ENCODE measurements at places on chromosomes 3 and 15.
A peak's percentile ranks its signal among the peaks of the same experiment; 100 is the strongest.

GRCh38 chr15:65856821-65857455 is 12.4 kb upstream of the RAB11A start:
- DNase-seq, result peak; percentile 64

- DNase-seq, result no peak
These were observed 7.2 kb downstream of the SEMA4B start for GRCh38 chr15:90208356-90208755.

- no peak for DNase-seq
These were observed 113.2 kb downstream of the PPP2R3A start for GRCh38 chr3:136078421-136079364.

- DNase-seq, result no peak
These were observed 439.0 kb upstream of the ADAMTS9 start for GRCh38 chr3:65126527-65127410.

DNA sequence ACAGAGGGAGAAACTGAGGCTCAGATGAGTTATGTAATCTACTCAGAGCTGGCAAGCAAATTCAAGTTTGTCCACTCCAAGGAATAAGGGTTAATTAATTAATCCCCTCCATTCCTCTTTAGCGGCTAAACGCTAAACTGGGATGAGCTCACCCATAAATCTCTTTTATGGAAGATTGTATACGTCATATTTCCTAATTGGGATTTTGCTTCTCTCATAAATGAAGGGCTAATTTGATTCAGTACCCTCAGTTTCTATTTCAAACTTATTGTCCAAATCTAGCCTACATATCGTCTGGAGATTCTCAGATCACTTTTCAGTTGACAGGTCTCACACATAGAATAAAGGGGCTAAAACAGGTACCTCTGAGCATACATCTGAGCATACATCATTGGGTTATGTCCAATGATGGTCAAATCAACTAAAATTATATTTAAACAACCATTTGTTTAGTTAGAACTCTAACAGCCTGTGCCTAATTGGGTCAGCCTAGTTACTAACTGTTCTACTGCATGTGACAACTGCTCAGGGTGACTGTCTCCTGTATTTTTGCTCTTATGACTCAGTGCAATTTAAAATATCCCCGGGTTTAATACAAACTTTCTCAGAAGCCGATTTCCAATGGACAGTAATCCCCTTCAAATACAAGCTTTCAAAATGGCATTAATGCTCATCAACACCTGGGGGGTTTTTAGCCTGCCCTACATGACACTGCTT is 57.6 kb upstream of the PLXND1 start:
- no peak for DNase-seq

DNA sequence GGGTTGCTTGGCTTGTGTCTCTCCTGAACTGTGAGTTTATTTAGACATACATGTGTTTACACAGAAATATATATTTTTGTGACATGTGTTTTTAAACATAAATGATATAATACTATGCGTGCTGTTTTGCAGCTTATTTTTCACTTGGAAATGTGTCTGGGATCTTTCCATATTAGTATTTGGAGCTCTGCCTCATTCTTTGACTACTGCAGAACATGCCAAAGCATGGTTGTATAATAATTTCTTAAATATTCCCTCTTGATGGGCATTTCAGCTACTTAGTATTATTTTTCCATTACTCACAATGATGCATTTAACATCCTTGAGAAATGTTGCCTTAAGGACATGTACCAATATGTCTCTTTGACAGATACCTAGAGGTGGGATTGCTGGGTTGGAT is 19.5 kb downstream of the ANAPC13 start:
- no peak for DNase-seq

GRCh38 chr15:74340150-74340549 is 27.3 kb downstream of the CYP11A1 start:
- no peak for DNase-seq

- no peak for DNase-seq
These were observed 151.6 kb downstream of the SERPINI1 start for GRCh38 chr3:167887096-167887495.

DNA sequence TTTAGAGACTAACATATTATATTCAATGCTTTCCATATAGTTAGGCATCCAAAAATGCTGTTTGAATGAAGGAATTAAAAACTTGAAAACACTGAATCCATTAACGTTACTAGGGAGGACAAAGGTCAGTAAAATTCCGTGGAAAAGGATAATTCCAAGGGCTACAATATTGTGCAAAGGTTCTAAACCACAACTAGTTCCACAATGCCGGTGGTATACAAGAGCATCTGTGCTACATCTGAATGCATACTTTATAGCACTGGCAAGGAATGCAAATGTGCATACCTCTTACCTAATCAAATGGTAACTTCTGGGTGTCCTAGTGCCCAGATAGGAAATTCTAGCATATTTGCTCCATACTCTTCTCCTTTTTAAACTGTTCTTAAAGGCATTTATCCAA is 2.2 kb downstream of the ICE2 start:
- DNase-seq, result no peak

- no peak for DNase-seq
These were observed 45.4 kb upstream of the DLG1 start for GRCh38 chr3:197343656-197344408.

GRCh38 chr3:160006282-160007163 is 17.9 kb downstream of the IL12A start:
- peak; percentile 75 for DNase-seq

GRCh38 chr3:65658401-65658800 is 380.3 kb downstream of the MAGI1 start:
- DNase-seq, result no peak

GRCh38 chr3:13133471-13133981 is 60.3 kb upstream of the IQSEC1 start:
- DNase-seq, result no peak

DNA sequence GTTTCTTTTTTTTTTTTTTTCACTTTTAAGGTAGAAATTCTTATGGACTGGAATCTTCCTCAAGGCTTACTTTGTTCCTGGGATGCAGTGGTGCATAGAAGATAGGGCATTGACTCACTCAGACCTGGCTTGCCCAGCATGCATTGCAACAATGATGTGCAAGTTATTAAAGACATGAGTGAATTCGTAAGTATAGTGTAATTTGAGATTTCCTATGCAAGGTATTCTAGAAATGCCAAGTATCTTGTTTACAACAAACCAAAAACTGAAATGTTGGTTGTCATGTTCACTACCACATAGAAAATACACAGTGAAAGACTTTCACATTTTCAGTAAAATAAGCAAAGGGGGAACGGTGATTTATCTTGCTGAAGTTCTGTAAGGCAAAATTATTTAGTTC is 56.5 kb upstream of the FNDC3B start:
- peak; percentile 41 for DNase-seq

- peak; percentile 97 for DNase-seq
These were observed 8.9 kb downstream of the ECE2 start for GRCh38 chr3:184284696-184285095.

DNA sequence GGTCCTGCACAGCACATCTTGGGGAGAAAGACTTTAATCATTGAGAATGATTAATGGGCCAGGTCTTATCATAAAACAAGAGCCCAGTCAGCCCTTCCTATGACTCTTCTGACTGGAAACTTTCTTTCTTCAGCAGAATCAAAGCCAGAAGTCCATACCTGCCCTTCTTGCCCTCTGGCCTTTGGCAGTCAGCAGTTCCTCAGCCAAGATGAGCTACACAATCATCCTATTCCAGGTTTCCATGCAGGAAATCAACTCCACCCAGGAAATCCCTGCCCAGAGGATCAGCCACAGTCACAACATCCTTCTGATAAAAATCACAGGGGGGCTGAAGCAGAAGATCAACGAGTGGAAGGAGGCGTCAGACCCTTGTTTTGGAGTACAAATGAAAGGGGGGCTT is 26.9 kb downstream of the ZNF589 start:
- DNase-seq, result no peak

DNA sequence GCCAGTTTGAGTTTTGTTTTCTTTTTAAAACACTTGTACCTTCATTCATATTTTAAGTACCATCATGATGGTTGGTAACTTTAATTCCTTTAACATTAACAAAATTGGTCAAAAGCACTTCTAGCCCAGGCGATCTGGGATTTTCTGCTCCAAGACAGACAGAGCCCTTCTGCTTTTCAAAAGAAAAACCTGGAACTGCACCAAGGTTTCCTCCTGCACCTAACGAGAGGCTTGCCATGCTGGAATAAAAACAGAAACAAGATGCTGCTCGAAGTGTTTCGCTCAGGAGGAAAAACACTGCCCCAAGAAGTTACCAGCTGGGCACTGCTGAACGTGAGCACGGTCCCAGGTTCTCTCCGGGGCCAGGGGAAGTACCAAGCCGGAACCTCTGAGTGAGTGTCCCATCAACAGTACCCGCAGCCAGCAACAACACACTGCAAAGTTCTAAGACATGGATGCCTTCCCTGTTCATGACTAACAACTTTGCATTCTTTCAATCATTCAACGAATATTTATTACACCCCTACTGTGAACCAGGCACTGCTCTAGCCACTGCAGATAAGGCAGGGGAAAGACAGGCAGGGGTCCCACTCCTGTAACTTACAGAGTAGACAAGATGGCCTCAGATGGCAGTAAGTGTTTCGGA is 98.8 kb downstream of the XXYLT1 start:
- no peak for DNase-seq

- DNase-seq, result no peak
These were observed 49.9 kb upstream of the LINGO1 start for GRCh38 chr15:77682564-77682963.

DNA sequence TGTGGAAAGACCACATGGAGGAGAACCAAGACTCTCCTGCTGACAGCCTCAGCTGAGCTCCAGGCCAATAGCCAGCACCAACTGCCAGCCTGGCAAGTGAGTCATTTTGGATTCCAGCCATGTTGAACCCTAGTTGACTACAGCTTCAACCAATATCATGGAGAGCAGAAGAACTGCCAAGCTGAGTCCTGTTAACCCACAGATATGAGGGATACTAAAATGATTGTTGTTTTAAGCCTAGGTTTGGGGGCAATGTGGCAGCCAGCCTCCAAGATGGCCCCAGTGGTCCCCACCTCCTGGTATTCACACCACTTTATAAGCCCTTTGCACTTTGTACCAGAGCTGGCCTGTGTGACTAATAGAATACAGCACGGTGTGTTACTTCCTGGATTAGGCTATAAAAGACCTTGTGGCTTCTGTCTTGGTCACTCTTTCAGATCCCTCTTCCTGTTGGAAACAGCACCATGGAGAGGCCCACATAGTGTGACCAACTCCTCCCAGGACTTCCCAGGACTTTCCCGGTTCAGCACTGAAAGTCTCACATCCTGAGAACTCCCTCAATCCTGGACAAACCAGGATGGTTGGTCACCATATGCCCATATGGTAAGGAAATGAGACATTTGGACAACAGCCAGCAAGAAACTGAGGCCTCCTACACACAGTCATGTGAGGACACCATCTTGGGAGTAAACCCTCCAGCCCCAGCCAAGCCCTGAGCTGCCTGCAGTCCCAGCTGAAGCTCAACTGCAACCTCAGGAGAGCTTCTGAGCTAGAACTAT is 32.4 kb upstream of the CDV3 start:
- DNase-seq, result no peak

DNA sequence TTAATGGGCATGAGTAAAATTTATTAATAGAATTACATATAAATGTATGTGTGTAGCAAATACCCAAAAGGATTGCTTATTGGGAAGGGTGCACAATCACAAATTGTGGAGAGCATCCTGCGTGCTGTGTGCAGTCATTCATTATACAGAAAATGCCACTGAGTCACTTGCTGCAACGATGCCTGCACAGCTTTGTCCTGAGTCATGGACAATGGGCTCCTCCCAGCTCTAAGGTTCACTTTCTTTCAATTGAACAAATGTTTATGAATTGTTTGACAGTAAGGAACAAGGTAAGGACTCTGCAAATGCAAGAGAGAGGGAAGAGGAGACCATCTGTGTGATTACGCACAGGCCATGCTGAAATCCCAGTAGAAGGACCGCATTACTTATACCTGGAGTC is 18.7 kb downstream of the CFAP161 start:
- DNase-seq, result no peak

DNA sequence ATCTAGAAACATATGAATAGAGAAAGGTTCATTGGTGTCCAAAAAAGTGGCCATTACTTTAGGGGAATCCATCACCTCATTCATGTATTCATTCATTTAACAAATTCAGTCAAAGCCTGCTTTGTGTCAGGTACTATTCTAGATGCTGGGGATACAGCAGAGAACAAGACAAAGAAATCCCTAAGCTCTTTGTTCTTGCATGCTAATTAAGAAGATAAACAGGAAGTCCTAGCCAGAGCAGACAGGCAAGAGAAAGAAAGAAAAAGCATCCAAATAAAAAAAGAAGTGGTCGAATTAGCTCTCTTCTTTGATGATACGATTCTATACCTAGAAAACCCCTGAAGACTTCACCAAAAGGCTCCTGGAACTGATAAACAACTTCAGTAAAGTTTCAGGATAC is 12.4 kb upstream of the ZMAT3 start:
- peak; percentile 13 for DNase-seq

DNA sequence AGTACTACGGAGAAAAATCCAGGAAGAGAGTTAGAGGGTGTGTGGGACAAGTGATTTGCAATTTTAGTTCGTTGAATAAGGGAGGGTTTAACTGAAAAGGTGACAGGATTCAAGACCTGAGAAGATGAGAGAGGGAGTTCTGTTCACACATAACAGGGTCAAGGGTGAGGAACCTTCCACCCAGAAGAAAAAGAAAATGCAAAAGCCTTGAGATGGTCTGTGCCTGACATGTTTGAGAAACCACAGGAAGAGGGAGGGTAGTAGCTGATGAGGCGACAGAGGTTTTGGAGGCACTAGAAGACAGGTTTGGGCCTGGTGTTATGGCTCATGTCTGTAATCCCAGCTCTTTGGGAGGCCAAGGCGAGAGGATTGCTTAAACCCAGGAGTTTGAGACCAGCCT is 591 bp upstream of the SLC25A20 start:
- no peak for DNase-seq

- DNase-seq, result no peak
These were observed 4.6 kb downstream of the FAM3D start for GRCh38 chr3:58661836-58662420.

GRCh38 chr3:167866331-167866730 is 130.8 kb downstream of the SERPINI1 start:
- DNase-seq, result no peak

GRCh38 chr3:155270485-155271342 is 22.8 kb downstream of the STRIT1 start:
- DNase-seq, result no peak

- no peak for DNase-seq
These were observed 3.3 kb upstream of the NR2F2 start for GRCh38 chr15:96327155-96327741.

GRCh38 chr3:4856986-4857385 is 122.3 kb upstream of the BHLHE40 start:
- no peak for DNase-seq

DNA sequence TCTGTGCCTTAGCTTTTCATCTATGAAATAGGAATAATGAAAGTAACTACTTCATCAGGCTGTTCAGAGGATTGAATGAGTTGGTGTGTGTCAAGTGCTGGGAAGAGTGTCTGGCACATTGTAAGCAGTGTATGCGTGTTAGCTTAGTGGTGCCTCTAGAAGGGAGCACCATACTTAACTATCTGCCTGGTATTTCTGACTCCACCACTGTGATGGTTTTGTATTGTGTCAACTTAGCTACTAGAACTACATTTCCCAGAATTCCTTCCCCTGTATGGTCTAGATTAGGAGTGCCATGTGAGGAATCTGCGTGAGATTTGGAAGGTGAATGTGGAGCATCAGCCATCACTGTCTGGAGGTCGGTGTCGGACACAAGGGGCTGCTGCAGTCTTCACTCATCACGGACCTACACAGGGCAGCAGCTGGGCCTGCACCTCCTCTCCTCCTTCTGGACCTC is 115.4 kb upstream of the GALNT15 start:
- no peak for DNase-seq

All from iPS-NIHi11 (cell line).